Stimulated activated CD4-positive, alpha-beta T cell treated with anti-CD3 and anti-CD28 coated beads, Interleukin-4, amount 100 ng/mL, for 24 hours (primary cell): ENCODE measurements at places on chromosomes 2 and 18.

- DNase-seq, result no peak
Observed at GRCh38 chr2:109648041-109648527, 33.9 kb downstream of the SOWAHC start.

- DNase-seq, result no peak
Observed at GRCh38 chr2:186636800-186637496, 47.1 kb downstream of the ITGAV start.

- no peak for DNase-seq
Observed at GRCh38 chr2:157345647-157346389, 20.2 kb upstream of the ERMN start.

DNA sequence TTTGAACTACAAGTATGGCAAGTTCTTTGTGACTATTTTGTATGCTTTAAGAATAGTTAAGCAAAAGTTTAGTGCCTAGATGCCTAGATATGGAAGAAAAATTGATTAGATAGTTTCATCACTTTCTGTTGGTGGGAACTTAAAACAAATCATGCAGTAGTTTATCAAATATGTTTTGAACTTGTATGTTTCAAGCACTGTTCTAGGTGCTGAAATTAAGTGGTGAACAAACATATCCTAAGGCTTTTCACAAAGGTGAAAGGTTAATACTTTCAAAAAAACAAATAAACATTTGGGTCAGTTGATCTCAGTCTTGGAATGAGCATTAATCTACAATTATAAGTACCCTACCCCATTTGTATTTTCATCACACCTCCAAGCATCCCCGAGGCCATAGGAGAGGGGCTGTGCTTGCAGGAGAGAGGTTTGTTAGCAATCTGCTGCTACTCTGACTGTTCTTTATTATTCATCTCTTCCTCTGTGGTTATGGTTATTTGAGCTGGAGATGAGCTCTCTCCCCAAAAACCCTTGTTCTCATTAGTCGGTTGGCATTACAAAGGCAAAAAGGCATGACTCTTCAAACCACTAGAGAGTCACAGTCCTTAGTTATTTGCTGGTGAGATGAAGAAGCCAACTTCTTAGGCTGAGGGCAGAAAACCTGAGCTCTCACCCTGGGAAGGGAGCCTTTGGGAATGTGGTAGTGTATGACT lies 103.9 kb upstream of the FHL2 start:
- no peak for DNase-seq

DNA sequence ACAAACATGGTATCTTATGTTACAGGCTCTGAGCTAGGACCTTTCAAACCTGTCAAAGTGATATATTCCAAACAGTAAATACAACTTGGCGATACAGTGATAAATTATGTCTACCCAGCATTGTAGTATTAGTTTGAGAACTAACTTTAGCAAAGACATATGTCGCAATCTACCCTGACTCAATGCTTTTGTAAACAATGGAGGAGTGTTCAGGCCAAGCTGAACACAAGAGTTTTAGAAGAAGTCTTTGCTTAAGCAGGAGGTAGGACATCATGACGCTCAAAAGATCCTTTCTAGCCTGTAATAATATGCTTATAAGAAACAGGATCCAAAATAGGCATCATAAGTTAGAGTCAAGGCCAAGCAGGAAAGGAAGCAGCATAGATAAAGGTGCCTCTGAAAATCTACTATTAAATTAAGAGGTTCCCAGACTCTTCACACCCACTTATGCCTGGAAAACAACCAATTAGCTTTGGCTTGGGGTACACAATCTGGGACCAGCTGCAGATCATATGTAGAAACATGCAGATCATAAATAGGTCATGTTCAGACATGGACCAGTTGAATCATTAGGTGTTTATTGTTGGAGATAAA lies 132.5 kb downstream of the CSRNP3 start:
- DNase-seq, result no peak

DNA sequence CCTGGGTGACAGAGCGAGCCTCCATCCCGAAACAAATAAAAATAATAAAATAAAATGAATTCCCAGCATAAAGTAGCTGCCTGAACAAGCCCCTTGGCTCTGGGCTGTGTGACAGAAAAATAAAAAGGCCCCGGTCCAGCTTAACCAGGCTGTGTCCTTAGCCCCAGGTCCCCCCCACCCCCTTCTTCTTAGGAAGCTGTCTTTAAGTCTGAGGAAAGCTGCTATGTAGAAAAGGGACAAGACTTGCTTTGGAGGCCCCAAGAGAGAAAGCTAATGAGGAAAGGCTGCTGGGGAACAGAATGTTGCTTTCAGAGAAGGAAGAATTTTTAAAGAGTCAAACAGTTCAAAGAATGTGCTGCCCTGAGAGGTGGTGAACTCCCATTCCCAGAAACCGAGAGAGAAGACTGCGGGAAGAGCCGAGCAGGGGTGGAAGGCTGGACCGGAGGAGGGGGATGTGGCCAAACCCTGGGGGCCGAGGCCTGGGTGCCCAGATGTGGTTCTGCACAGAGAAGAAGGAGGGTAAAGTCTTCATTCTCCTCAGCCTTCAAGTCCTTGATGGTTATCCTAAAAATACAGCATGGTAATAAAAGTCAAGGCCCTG lies 61.9 kb downstream of the CENPO start:
- DNase-seq, result no peak

GRCh38 chr2:200377355-200378336 lies 71.2 kb downstream of the SPATS2L start:
- DNase-seq, result no peak

DNA sequence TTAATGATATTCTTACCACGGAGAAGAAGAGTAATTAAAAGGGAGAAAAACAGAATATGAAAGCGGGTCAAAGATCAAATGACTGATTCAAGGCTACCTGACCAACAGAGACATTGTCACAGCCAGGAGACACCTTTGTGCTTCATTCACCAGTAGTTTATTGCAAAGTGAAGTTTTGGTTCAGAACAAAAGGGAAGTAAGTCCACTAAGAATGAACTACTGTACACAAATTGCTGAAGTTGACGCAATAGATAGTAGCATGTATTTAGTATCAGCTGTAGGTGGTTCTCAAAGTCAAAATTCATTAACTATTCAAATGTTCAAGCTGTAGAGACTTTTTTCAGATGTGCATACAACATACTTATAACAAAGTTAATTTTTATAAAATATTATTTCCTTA lies 64.7 kb upstream of the COX7A2L start:
- DNase-seq, result no peak

DNA sequence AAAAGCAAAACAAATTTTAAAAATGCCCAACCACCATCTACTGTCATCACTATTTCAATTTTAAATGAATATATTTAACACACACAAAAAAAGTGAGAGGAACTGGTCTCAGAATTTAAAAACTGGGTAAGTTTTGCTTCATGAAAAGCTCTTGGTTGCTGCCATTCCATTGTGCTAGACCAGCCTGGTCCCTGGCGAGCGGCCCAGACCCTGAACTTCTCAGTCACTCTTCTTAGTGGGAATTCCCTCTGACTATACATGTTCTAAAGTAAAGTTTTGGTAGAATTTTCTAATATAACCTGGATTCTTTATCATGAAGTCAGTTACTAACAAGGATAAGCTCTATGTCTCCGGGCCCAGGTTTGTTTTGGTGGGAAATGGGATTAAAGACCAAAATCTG lies 34.8 kb upstream of the TMEM177 start:
- DNase-seq, result no peak
